ENCODE measurements at places on chromosomes 16 and 17. TPM values are rescaled to one million over a fixed set of nuclear protein-coding genes. Genes with fewer than 3 reads are reported as not detected.
A peak's percentile ranks its signal among the peaks of the same experiment; 100 is the strongest.

Gene SPNS2
- 5.8 TPM for total RNA-seq

Gene HASPIN
- 0.48 TPM for total RNA-seq

Gene TERB1
- total RNA-seq: 1.7 TPM

Gene CCL15
- total RNA-seq: not detected

Gene TLK2
- total RNA-seq: 56.3 TPM

Gene KCNJ18
- total RNA-seq: not detected

Gene ETV4
- total RNA-seq: not detected

- DNase-seq: no peak
Measured at GRCh38 chr17:40484973-40485530, 16.4 kb downstream of the TNS4 start.

DNA sequence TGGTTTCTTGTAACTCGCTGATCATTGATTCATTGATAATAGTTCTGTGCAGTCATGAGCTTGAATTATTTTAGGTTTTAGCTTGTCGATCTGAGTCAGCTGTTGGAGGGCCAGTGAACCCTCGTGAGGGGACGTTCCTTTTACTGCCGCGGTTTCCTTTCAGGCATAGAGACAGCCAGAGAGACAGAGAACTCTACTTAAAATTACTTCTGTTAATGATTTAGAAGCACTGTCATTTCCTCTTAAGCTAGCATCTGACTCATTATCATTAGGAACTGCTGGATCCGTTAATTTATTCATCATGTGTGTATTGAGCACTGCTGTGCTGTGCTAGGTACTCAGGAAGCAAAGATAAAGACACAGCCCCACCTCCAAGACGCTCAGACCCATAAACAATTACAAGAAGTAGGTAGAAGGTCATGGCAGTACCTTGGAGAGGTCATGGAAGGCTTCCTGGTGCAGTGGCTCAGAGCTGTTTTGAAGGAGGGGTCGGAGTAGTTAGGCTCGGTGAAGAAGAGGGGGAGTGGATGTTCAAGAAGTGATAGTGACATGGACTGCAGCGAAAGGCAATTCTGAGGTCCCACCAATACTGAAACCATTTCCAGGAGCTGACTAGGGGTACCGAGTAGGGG lies 3.3 kb downstream of the PGS1 start:
- DNase-seq: no peak

DNA sequence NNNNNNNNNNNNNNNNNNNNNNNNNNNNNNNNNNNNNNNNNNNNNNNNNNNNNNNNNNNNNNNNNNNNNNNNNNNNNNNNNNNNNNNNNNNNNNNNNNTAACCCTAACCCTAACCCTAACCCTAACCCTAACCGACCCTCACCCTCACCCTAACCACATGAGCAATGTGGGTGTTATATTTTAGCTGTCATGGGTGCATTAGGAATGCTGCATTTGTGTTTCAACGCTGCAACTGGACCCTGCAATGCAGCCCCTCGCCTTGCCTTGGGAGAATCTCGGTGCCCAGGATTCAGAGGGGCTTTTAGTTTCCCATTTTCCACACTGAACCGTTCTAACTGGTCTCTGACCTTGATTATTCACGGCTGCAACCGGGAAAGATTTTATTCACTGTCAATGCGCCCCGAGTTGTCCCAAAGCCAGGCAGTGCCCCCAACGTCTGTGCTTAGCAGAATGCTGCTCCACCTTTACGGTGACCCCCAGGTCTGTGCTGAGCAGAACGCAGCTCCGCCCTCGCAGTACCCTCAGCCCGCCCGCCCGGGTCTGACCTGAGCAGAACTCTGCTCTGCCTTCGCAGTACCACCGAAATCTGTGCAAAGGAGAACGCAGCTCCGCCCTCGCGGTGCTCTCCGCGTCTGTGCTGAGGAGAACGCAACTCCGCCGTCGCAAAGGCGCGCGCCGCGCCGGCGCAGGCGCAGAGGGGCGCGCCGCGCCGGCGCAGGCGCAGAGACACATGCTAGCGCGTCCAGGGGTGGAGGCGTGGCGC lies 43.3 kb downstream of the POLR3K start:
- DNase-seq: no peak

DNA sequence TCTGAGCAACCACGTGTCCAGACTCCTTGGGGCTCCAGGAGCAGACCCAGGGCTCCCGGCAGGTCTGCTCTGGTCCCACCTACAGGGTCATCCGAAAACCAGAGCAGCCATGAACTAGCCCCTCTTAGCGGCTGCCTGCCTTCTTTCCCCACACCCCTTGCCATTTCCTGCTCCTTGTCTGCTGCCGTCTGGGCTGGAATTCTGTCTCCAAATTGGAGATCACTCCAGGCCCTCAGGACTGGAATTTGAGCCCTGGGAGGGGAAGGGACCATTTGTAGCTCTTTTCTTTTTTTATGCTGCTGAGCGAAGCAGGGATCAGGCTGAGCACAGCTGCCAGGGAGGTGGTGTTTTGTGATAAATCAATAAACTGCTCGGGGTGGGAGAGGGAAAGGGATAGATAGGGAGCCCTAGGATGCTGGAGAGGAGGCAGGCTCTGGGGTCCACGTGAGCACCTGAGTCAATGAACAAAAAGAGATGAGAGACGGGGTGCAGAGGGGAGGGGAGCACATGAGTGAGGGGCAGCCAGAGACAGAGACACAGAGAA lies 257.5 kb downstream of the ENGASE start:
- no peak for DNase-seq

DNA sequence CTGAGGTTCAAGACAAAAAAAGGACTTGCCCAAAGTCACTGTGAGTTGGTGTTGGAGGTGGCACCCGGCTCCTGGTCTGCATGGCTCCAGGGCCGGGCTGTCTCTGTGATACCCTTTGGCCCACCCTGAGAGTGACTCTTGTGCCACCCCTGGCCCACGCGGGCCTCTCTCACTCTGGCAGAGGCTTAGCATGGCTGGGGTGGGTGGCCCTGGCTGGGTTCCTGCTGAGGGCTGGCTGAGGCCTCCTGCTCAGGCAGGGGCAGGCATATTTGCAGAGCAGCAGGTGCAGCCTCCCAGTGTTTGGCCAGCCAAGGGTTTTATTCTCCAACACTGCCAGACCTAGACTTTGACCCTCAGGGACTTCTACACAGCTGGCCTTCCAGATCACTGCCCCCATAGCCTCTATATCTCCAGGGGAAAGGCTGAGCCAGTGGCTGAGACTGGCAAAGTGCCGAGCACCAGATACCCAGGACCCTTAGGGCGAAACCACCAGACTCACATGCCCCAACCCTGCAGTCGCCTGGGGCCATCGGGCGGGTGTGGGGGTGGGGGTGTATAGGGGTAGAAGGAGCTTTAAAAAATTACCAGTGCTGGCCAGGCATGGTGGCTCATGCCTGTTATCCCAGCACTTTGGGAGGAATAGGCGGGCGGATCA lies 21.5 kb upstream of the ADGRG1 start:
- DNase-seq: no peak

DNA sequence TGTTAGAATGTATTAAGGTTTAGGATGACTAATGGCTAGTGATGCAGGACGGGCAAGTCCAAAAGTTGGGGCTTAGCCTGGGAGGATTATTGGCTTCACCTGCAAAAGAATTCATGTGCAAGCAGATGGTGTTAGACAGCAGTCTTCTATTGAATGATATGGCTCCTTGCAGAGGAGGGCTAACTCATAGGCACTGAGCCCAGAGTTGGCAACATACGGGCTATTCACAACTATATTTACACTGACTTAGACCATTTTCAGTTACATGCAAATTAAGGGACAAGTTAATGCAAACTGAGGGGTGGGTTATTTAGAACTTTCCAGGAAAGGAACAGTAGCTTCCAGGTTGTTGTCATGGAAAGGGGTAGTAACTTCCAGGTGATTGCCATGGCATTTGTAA lies 1017.1 kb upstream of the EEF2KMT start:
- no peak for DNase-seq

- no peak for DNase-seq
Measured at GRCh38 chr17:55478971-55479370, 32.3 kb downstream of the SMIM36 start.

DNA sequence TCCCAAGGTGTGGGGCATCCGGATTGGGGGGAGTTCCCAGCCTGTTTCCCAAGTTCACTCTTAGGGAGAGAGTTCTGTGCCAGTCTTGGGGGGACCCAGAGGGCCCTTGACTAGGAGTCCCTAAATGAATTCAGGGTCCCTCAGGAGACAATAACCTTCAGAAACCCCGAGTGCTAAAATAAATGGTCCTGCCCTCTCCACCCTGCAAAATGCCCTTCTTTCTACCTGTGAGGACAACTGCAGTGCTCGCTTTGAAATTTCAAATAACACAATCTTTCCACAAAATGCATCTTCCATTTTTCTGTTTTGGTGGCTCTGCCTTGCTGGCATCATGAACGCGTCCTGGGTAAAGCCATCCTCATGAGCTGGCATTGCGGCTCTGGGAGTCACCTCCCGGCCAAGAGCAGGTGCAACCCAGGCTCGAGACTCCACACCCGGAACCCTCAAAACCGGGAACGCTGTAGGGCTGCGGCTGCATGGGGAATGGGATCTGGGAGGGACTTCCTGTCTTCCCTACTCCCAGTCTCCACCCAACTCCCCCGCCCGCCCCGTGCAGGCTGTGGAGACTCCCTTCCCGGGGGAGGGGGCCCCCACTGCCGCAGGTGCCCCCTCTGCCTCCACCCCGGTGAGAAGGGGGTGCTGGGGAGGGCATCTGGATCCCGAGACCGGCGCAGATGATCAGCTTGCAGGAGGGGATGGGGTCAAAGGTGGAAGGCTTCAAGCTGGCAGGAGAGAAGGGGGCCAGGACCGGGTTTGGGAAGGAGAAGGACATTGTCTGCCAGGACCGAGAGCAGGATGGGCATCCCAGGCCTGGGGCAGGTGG lies at the start of gene ZNF205:
Gene ZNF205 (plus strand): TSS at position 529 of the 823 bp plus-strand sequence. CDS start 845 bp downstream, outside the sequence.
- DNase-seq: peak; percentile 81

DNA sequence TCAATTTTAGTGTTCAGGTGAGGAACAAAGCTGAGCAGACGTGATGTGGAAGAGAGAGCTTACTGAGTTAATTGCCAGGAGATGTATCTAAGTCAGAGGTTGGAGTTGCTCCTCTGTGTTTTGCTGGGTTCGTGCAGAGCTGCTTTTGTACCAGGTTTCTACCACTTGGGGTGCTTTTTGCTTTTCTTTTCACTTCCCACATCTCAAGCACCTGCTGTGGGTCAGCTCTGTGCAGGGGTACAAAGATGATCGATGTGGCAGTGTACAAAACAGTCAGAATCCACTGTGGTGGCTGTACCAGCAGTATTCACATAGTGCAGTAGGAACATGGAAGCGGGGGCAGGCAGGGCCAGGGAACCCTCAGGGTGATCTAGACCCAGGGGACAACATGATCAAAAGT lies 14.8 kb downstream of the UNK start:
- no peak for DNase-seq

- no peak for DNase-seq
Measured at GRCh38 chr17:46158323-46159296, 34.6 kb downstream of the KANSL1 start.

Measured in umbilical cord (tissue), 2 donors.